Stimulated activated CD8-positive, alpha-beta memory T cell treated with anti-CD3 and anti-CD28 coated beads, Interleukin-15, amount 100 ng/mL, for 48 hours (primary cell): ENCODE measurements at places on chromosomes 12 and 14.

- no peak for DNase-seq
Measured at GRCh38 chr12:66187036-66187435, 2.0 kb upstream of the IRAK3 start.

GRCh38 chr12:82361461-82361915 lies 3.2 kb downstream of the METTL25 start:
- no peak for DNase-seq

- no peak for DNase-seq
Measured at GRCh38 chr12:48946205-48946604, 11.1 kb downstream of the ARF3 start.

- DNase-seq = no peak
Measured at GRCh38 chr12:113062502-113063395, 6.2 kb downstream of the DTX1 start.

GRCh38 chr14:72595152-72595862 lies 298.6 kb downstream of the DPF3 start:
- DNase-seq = no peak

GRCh38 chr14:106083082-106083481 lies 556.7 kb downstream of the TMEM121 start:
- DNase-seq = no peak
